ENCODE measurements at places on chromosomes 16 and 17. TPM values are rescaled to one million over a fixed set of nuclear protein-coding genes. Genes with fewer than 3 reads are reported as not detected.

DNA sequence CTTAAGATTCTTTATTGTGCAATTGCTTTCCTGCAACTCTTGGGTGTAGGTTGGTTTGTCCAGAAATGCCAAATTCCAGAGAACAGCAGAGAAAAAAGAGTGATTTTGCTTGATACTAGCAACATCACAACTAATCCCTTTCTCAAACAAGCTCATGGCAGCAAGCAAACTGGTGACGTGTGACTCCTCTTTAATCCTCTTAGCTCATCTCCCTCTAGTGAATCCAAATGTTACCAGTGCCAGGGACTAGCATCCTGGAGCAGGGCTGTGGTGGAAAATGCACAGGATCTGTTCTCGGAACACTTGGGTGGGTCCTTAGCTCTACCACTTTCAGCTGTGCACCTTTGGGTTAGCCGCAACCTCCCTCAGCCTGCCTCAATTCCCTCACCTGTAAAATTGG, 204.0 kb upstream of the CCL2 start:
- no peak overlapping the region for H3K27ac ChIP-seq
- H3K36me3 ChIP-seq: no peaks in the 10 kb centered on the region
- H3K4me1 ChIP-seq: no peaks in the 10 kb centered on the region
- H3K27me3 ChIP-seq: peaks cover 51% of the 10 kb centered on the region
- H3K4me3 ChIP-seq: no peak overlapping the region
- no peak for DNase-seq

- H3K36me3 ChIP-seq: peaks cover 1% of the 10 kb centered on the region
- H3K27me3 ChIP-seq: no peaks in the 10 kb centered on the region
- peaks cover 11% of the 10 kb centered on the region for H3K4me1 ChIP-seq
Observed at GRCh38 chr17:41959336-41960095, 7.1 kb upstream of the CNP start.

- H3K27me3 ChIP-seq: peaks cover 35% of the 10 kb centered on the region
- no peak for DNase-seq
- no peak overlapping the region for H3K4me3 ChIP-seq
- H3K36me3 ChIP-seq: no peaks in the 10 kb centered on the region
- H3K4me1 ChIP-seq: peaks cover 6% of the 10 kb centered on the region
- H3K27ac ChIP-seq: no peak overlapping the region
Observed at GRCh38 chr17:48787828-48788227, 29.2 kb downstream of the TTLL6 start.

DNA sequence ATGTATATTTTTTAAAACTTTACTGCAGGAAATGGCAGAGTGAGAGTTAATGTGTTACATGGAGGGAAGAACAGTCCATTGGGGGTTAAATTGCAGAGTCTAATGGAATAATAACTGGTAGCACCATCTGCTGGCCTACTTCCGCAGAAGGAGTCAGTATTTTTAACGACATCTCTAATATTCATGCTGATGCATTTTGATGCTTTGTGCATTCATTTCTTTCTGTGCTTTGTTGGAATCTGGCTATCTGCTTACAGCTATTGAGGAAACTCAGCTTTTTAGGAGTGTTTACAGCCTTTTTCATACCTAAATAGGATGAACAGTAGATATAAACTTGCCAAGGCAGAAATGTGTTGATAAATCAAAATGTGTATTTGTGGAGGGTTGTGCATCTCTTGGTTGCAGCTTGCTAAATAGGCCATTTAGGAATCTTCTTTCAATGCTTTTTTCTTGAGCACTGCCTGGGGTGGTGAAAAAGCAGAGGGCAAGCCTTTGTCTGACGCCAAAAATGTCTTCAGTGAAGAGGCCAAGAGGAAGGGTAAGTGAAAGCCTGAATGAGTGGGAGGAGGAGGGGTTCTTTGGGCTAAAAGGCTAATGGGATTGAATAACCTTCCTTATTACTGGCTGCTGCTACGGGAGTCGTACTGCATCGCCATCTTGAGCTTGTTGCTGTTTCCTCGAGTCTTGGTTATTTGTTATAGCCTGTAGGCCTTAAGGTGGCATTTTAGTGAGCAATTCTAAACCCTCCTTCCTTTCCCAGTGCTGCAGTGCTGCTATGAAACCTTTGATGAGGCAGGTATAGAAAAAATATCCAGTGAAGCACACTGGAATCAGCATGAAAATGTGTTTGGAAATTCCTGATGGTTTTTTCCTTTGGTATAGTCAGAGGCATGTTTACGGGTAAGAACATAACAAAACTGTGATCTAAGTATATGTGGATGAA, 153.3 kb downstream of the CHD9 start:
- peak; percentile 44 for DNase-seq
- peak overlapping the region; percentile 84 for H3K4me3 ChIP-seq
- peaks cover 32% of the 10 kb centered on the region for H3K4me1 ChIP-seq
- H3K27me3 ChIP-seq: no peaks in the 10 kb centered on the region
- peaks cover 11% of the 10 kb centered on the region for H3K36me3 ChIP-seq

DNA sequence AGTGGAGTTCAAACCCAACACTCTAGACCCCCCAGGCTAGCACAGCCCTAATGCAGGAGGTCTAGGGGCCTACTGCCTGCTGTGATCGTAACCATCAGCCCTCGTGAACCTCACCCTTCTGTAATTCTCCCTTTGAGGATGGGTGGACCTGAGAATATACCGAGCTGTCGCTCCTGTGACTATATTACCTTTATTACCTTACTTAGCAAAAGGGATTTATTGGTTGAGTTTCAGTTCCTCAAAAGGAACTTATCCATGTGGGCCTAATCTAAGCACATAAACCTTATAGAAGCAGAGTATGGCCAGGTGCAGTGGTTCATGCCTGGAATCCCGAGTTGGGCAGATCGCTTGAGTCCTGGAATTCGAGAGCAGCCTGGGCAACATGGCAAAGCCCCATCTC, 19.2 kb upstream of the EMP2 start:
- H3K4me3 ChIP-seq: no peak overlapping the region
- H3K4me1 ChIP-seq: peaks cover 19% of the 10 kb centered on the region
- H3K36me3 ChIP-seq: no peaks in the 10 kb centered on the region
- no peak for DNase-seq
- no peaks in the 10 kb centered on the region for H3K27me3 ChIP-seq

Gene PYY
- not detected for total RNA-seq

DNA sequence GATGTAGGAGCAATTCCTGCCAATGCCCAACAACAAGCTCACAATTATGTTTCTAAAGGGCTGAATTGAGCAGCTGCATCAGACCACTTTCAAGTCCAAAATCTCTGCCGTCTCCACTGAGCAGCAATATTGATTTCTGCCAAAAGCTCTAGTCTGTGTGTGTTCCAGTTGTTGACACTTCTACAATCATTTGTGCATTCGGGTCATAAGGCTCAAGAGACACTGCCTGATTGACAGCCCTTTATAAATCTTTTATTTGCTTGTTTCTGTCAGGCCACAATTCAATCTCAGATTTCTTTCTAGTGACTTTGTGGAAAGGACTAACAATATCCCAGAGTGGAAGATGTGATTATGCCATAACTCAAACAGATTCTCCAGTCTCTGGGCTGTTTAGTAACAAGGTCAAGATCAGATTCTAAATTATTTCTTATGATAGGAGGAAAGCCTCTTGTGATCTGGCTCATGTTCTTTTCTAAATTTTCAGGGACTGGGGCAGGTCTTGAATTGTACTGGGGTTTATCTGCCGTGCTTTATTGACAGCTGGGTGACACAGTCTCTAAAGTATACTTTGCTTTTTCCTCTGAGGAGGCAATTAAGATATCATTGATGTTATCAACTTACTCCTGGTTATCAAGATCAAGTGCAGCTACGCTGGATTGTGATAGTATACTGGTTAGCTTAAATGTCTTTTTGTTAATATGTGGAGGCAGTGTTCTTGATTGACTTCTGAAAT, 377.1 kb downstream of the CNTNAP4 start:
- no peaks in the 10 kb centered on the region for H3K36me3 ChIP-seq
- H3K4me3 ChIP-seq: no peak overlapping the region
- DNase-seq: no peak
- H3K4me1 ChIP-seq: no peaks in the 10 kb centered on the region
- peaks cover 12% of the 10 kb centered on the region for H3K27me3 ChIP-seq
- no peak overlapping the region for H3K27ac ChIP-seq

- no peak for DNase-seq
- H3K4me3 ChIP-seq: no peak overlapping the region
- peaks cover 18% of the 10 kb centered on the region for H3K27me3 ChIP-seq
- peaks cover 24% of the 10 kb centered on the region for H3K4me1 ChIP-seq
- H3K27ac ChIP-seq: peak overlapping the region; percentile 55
Observed at GRCh38 chr16:1297018-1297696, 12.3 kb upstream of the UBE2I start.

- no peaks in the 10 kb centered on the region for H3K27me3 ChIP-seq
- H3K4me1 ChIP-seq: peaks cover 4% of the 10 kb centered on the region
- no peak overlapping the region for H3K27ac ChIP-seq
- no peak for DNase-seq
- no peak overlapping the region for H3K4me3 ChIP-seq
- peaks cover 25% of the 10 kb centered on the region for H3K36me3 ChIP-seq
Observed at GRCh38 chr16:22278441-22279230, 18.6 kb upstream of the POLR3E start.

Gene HID1
- 50.7 TPM for total RNA-seq

Gene CPNE2
- total RNA-seq: 35.4 TPM

DNA sequence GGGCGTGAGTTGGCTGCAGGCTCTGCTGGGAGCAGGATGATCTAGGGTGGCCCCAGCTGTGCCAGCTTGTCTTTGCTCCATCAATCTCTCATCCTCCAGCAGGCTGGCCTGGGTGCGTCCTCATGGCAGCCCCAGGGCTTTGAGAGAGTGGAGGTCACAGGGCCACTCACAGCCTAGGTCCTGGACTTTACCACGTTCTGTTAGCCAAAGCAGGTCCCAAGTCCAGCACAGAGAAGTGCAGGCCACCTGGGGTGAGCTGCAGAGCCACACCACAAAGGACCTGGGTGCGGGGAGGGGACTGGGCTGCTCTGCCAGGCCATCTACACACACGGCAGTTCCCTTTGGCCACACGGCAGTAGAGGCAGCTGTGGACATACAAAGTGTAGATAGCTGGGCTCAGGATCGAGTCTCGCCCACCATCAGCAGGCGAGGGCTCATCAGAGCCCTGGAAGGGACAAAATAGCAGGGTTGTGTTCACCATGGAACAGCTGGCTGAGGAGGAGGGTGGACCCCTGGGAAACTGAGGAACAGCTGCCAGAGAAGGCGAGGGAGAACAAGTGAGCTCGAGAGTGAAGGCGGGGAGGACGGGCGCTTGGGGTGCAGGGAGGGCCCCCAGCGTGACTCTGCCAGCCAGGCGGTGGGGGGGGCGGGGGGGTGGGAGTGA, 30.0 kb downstream of the SREBF1 start:
- DNase-seq: no peak
- H3K4me3 ChIP-seq: no peak overlapping the region
- no peaks in the 10 kb centered on the region for H3K27me3 ChIP-seq
- H3K4me1 ChIP-seq: peaks cover 41% of the 10 kb centered on the region

All from mesothelial cell of epicardium (in vitro differentiated cells).